ENCODE measurements at places on chromosomes 4 and X.

- DNase-seq = no peak
These were observed 968.2 kb downstream of the STIM2 start for GRCh38 chr4:27828843-27829242.

- no peak for DNase-seq
These were observed 222.5 kb downstream of the MGST2 start for GRCh38 chr4:139887962-139888735.

DNA sequence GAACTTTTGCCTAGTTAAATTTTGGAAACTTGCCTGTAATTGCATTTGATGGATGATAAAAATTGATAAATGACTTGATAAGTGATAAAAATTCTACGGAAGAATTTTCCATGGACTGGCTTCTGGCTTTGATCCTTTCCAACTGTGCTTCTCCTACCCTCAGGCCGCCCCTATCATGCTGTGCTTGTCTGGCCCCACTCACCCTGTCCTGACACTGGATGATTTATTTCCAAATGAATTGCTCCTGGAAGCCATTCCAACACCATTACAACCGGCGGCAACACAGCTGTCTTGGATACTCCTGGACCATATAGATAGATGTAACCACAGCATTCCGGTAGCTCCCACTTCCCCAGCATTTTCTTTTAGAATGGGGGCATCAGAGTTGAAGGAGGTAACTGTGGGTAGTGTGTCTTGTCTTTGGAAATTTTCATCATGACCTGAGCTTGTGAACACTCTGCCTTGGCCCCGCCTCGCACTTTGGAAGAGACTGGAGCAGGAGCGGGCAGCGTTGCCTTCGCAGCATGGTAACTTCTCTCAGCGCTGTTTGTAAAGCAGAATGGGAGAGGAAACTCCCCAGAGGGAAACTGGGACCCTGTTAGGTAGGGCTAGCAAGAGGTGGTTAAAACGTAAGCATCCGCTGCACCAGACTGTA is 77.4 kb downstream of the TBL1X start:
- DNase-seq = no peak

GRCh38 chrX:124223524-124223923 is 108.9 kb upstream of the TEX13D start:
- DNase-seq = no peak

DNA sequence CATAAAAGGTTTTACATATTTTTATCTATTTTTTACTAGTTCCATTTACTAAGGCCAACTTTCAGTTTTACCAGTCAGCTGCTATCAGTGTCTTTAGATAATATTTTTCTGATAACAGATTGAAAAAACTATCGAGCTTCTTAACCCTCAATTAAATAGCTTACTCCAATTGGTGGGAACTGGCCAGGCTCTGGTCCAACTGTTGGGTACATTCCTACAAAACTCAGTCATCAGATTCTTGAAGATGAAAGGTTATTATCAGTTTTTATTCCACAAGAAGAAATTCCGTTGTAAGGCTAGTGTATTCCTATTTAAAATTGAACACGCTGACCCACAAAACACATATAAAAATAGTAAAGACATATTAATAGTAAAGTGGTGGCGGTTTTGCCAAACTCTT is 346.2 kb downstream of the MAPK10 start:
- no peak for DNase-seq

DNA sequence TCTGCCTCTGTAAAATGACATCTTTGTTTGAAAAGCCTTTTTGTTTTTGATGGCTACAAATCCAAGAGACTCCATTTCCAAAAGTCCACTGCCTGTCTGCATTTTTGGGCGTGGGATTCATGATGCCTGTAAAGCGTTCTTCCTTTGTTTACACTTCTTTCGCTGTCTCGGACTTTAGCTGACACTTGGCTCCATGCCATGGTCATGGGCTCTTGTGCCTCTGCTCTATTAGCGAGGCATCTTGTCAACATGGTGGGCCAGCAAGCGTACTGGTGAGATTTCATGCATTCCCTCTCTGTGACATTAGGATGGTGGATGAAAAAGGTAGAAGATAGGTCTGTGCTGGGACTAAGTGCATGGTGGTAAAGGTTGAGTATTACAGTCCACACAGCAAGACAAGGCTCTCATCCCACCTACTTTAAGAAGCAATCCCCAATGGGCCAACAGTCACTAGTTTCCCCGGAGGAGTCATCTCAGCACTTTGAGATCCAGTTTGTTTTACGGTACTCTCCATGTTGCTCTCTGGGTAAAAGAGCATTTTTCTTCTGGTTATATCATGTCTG is 298.2 kb upstream of the KLF3 start:
- DNase-seq = no peak

DNA sequence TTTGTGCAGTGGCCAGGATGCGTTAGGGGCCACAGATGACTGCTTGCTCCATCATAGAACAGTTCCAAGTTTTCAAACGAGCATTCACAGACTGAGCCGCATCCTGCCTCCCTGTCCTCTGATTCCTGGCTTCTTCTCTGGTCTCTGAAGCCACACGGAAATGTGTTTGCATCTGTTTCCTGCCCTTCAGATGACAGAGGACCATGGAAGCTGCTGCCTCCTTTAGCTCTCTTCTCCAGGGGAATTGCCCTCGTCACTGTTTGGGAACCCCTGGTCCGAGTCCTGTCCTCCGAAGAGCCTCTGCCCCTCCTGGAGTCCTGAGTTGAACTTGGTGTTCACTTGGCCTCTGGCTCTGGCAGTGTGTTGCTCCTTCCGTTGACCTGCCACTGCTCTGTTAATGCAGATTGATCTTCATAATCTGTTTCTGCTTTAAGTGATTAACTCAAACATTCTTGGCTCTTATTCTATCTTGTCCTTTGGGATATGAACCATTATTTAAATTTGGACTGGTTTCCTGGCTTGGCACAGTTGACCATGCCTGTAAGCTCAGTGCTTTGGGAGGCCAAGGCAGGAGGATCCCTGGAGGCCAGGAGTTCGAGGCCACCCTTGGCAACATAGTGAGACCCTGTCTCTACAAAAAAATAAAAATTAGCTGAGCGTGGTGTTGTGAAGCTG is 96.0 kb downstream of the PTTG2 start:
- DNase-seq = no peak

DNA sequence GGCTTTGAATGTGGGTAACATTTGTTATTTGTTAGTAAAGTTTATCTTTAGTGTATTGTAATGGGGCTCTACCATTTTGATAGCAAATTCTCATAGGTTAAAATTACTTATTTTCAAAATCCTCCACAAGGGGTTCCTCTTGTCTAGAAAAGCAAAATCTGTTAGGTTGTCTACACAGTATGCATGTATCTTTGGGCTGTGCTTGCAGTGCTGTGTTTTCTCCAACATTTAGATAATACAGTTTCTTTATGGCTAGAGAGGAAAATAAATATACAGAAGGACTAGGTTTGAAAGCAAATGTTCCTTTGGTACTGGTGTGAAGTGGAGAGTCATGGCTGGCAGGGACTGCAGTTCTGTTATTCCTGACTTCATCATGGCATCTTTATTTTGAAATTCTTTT is 40.3 kb downstream of the POLR2B start:
- no peak for DNase-seq

GRCh38 chr4:146053891-146054290 is 115.3 kb upstream of the ZNF827 start:
- no peak for DNase-seq

DNA sequence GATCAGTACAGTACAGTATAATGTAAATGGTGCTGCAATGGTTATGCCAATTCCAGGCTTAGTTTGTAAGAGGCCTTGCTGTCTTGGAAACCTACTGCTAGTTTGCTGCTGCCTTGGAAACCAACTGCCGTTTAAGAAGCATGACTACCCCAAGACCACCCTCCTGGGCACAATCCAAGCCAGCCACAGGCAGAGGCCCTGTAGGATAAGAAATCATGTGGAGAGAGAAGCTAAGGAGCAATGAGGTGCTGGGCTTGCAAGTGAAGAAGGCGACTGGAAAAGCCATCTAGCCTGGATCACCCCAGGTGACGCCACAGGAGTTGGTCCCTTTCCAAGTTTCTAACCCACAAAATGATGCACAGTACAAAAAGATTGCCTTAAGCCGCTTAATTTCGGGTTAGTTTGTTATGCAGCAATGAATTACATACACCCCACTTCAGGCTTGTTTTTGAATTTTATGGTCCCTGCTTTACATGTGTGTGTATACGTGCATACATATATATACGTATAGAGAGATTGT is 16.9 kb downstream of the ZFP42 start:
- DNase-seq = no peak

DNA sequence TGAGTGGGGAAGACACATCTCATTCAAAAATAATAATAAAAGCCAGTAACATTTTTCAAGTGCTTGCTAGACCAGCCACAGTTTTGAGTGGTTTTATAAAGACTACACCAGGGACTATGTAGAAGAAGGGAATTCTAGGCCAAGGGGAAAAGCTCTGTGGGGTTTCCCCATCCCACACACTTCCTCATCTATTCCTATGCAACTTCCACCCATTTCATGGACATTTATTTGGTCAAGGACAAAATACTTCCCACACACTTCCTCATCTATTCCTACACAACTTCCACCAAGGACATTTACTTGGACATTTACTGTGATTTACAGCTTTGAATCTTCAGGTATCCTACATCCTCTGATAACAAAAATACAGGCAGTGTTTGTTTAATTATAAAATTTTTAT is 86.5 kb upstream of the KLF3 start:
- no peak for DNase-seq

GRCh38 chr4:8547108-8547911 is 32.9 kb upstream of the GPR78 start:
- DNase-seq = no peak

GRCh38 chr4:169234137-169234855 is 36.5 kb downstream of the SH3RF1 start:
- DNase-seq = no peak

- DNase-seq = no peak
These were observed 47.4 kb downstream of the TMEM131L start for GRCh38 chr4:153513596-153513995.

GRCh38 chrX:122850326-122850725 is 333.8 kb upstream of the GRIA3 start:
- DNase-seq = no peak

DNA sequence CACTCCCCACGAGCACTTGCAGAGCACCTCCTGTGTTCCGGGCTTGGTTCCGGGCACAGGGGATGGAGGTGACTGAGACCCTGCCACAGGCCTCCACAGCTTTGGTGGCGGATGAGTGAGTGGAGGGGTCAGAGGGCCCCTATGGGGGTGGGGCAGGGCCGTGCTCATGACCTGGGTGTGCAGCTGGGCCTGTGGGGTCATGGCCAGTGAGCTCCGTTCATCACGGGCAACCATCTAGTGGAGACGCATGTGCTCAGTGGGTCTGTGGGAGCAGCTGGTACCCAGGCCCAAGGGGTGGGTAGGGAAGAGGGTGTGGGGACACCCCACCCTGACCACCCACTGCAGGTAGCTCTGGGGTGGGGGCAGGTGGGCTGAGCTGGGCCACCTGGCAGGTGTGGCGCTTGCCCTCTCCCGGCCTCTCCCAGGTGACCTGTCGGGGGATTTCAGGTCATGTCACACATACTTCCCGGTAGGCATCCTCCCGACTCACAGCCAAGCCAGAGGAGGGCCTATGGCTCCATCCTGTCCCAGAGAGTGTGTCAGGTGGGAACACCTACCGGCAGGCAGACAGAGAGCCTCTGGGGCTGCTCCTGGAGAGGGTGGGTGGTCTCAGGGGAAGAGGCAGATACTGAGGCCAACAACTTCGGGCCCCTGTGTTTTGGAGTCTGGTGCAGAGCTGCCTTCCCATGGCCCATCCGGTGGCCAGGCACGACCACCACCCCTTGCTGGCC is 3.6 kb downstream of the PSAPL1 start:
- no peak for DNase-seq

- DNase-seq = no peak
These were observed 63.1 kb upstream of the SPP1 start for GRCh38 chr4:87912164-87913004.

- no peak for DNase-seq
These were observed 167.1 kb downstream of the RAPGEF2 start for GRCh38 chr4:159269956-159270355.

GRCh38 chrX:130645955-130646583 is 244.3 kb downstream of the RBMX2 start:
- DNase-seq = no peak

GRCh38 chr4:10413177-10413576 is 44.0 kb downstream of the ZNF518B start:
- no peak for DNase-seq

GRCh38 chr4:155228713-155229112 is 20.3 kb downstream of the NPY2R start:
- no peak for DNase-seq

GRCh38 chr4:189050643-189051042 is 890.0 kb upstream of the FRG1 start:
- DNase-seq = no peak

- no peak for DNase-seq
These were observed 226.0 kb upstream of the MAB21L2 start for GRCh38 chr4:150355858-150356455.
